ENCODE measurements at places on chromosomes 7 and 10.

- no peak overlapping the region for H3K27ac ChIP-seq
- H3K4me3 ChIP-seq = no peak overlapping the region
- DNase-seq = no peak
- H3K27me3 ChIP-seq = no peaks in the 10 kb centered on the region
- H3K4me1 ChIP-seq = peaks cover 64% of the 10 kb centered on the region
Observed at GRCh38 chr7:37348982-37349381, 99.7 kb downstream of the ELMO1 start.

GRCh38 chr10:89793649-89794254 is 92.4 kb downstream of the KIF20B start:
- DNase-seq = peak; percentile 54
- no peak overlapping the region for H3K27ac ChIP-seq
- peaks cover 10% of the 10 kb centered on the region for H3K27me3 ChIP-seq
- no peak overlapping the region for H3K4me3 ChIP-seq

GRCh38 chr7:91801331-91801983 is 79.0 kb downstream of the MTERF1 start:
- DNase-seq = no peak
- H3K27me3 ChIP-seq = no peaks in the 10 kb centered on the region
- H3K4me1 ChIP-seq = no peaks in the 10 kb centered on the region
- no peak overlapping the region for H3K4me3 ChIP-seq

DNA sequence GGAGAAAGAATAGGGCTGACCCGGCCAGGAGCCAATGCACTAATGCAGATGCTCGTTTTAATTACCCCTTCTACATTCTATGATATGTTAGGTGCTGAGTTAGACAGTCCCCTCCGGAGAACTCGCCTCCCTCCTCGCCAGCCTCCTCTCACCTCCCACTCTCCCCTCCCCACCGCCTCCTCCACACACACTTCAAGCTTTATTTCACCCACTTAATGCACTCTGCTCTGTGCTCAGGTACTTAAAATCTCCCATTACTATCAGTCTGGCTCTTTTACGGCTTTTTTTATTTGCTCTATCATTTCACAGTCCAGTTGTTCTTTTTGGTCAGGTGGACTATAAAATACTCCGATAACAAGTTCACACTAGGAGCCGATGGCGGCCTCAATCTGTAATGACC is 231.6 kb downstream of the TEX36 start:
- H3K4me3 ChIP-seq = no peak overlapping the region
- no peaks in the 10 kb centered on the region for H3K27me3 ChIP-seq
- H3K4me1 ChIP-seq = no peaks in the 10 kb centered on the region
- H3K27ac ChIP-seq = no peak overlapping the region

DNA sequence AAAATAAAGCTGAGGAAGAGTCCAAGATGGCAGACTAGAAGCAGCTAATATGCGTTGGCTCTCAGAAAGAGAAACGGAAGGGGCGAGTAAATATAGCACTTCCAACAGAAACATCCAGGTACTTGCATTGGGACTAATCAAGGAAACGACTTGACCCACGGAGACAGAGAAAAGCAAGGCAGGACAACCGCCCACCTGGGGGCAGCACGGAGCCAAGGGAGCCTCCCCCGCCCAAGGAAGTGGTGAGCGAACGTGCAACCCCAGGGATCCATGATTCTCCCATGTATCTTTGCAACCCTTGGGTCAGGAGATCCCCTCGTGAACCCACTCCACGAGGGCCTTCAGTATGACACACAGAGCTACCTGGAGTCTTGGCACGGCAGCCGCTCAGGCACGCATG is 45.4 kb upstream of the GRM3 start:
- H3K27ac ChIP-seq = no peak overlapping the region
- no peaks in the 10 kb centered on the region for H3K27me3 ChIP-seq
- H3K36me3 ChIP-seq = no peaks in the 10 kb centered on the region
- DNase-seq = no peak

DNA sequence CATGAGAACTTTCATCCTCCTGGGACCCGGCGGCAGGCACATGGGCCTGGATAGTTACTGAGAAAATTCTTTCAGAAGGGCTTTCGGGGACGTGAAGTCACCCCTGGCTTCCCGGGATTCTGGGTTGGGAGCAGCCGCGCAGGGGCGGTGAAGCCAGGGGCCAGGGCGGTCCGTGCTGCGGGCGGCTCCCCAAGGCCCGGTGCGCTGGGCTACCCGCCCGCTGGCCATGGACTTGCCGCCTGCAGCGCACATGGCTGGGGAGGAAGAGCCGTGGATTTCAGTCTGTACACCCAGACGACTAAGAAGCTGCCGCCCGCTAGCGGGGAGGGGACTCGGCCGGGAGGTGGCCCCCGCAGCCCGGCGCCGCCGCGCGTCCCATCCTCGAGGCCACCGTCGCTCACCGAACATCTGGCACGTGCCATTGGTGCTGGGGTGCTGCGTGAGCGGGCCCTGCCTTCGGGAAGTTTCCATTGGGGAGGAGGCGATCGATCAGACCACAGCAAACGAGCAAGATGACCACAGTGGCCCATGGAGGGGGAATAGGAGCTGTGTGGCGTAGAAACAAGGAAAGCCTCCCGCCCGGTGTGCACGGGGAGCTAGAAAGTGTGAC is 64.5 kb downstream of the TMEM209 start:
- H3K36me3 ChIP-seq = peaks cover 22% of the 10 kb centered on the region
- H3K27ac ChIP-seq = no peak overlapping the region
- peaks cover 6% of the 10 kb centered on the region for H3K27me3 ChIP-seq
- no peak for DNase-seq
- H3K4me3 ChIP-seq = peak overlapping the region; percentile 30

DNA sequence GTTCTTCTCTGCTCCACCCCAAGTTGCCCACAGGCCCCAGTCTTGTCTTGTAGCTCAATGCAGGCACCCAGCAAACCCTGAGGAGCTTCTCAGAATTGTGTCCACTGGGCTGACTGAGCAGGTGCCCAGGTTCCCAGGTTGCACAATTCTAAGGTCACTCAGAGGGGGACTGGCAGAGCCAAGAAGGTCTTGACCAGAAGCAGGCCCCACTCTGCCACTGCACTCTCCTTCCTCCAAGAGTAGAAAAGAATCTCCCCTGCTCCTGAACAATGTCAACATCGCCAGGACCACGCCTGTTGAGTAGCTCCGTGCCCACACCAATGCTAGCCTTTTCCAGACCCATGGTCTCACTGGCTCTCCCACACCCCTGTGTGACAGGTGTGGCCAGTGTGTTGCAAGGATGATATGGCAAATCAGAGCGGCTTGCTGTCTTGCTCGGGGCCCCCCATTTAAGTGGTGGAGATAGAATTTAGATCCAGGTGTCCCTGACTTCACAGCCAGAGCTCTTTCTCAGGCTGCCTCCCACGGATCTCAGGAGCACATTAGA is 577 bp downstream of the LRRC18 start:
- H3K27ac ChIP-seq = no peak overlapping the region
- H3K27me3 ChIP-seq = no peaks in the 10 kb centered on the region
- no peak overlapping the region for H3K4me3 ChIP-seq
